Foreskin keratinocyte (primary cell): ENCODE measurements at places on chromosomes 5 and 9.

GRCh38 chr5:135578685-135579341 lies at the start of gene CXCL14:
CXCL14 (minus strand) TSS chr5:135578991; CDS start chr5:135578778, 213 bp downstream.
- peak; percentile 78 for DNase-seq

DNA sequence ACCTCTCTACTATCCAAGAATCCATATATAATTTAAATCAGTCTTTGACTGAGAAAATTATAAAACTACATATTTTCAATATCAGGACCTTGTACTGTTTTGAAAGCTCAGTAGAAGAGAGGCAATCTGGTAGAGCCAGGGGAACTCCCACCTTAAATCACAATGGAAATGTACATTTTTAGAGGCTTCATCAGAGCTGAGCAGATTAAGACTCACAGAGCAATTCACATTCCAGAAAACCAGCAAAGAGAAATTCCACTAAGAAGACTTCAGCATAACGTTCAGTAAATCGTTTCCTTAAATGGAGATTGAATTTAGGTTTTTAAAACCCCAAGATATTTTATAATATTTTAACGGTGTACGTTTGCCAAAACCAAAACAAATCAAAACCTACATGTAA lies 227.8 kb upstream of the TRPM3 start:
- DNase-seq, result peak; percentile 74

- DNase-seq, result no peak
Observed at GRCh38 chr5:105218018-105218417, 1655.4 kb upstream of the NUDT12 start.

DNA sequence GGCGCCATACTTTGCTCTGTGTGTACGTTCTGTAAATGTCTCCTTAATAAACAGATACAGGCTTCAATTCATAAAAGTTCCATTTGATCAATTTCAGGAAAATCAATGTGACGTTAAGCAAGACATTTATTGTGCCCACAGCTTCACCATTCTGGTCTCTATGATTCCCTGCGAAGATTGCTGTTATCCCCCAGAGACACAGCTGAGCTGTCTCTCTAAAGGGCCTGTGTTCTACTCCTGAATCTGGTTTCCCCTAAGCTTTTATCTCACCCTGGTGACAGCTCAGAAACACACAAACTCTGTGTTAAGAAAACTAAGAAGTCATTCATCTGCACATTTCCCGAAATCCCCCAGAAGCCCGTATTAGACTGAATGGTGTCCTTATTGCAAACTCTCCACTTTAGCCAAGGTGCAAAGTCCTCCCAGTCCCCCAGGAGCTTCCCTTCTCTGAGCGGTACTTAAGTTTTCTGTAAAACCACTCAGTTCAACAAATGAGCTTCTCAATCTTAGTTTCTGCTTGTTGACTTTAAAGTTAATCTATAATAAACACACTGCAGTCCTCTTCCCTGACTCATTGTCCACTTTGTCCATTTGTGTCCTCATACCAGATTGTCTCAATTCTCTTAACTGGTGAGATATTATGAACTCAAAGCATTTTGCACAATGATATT lies 1.4 kb upstream of the C5orf15 start:
- DNase-seq, result no peak

GRCh38 chr9:75389101-75389500 lies 300.8 kb downstream of the OSTF1 start:
- no peak for DNase-seq

GRCh38 chr5:140986117-140986521 lies 19.8 kb downstream of the PCDHAC2 start:
- DNase-seq, result no peak

DNA sequence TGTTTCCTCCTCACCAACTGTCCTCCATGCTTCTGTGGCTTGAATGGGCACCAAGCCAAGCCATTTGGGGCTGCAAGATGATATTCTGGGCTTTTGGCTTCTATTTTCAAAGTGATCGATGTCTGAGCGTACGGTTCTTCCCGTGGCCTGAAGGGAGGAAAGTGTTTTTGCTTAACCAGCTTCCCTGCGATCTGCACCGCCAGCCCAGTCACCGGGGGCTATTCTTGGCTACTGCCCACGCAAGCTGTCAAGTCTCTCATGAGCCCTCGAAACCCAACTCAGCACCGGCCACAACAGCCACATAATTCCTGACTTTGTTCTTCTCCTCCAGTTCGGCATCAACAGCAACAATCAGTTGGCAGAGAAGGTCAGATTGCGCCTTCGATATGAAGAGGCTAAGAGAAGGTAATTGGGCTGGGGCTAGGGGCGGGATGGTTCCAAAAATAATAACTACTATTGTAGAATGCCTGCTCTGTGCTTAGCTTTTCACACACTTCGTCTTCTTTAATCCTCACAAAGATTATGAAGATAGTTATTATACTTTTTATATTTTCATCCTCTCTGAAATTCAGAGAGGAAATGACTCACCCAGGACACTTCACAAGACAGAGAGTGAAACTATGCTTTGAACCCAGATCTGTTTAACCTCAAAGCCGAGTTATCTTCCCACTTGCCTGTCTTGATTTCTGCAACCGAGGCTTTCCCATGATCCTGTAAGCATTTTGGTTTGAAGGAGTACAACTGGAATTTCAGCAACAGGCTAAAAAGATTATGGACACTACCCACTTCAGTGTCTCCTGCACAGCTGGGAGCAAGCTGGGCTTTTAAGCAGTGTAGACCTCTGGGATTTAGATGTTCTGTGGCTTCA lies 76.4 kb upstream of the RARS1 start:
- peak; percentile 63 for DNase-seq

GRCh38 chr9:78783743-78784142 lies 486.8 kb downstream of the PSAT1 start:
- no peak for DNase-seq
